ENCODE measurements at places on chromosomes 4 and X. TPM values are rescaled to one million over a fixed set of nuclear protein-coding genes. Genes with fewer than 3 reads are reported as not detected.

DNA sequence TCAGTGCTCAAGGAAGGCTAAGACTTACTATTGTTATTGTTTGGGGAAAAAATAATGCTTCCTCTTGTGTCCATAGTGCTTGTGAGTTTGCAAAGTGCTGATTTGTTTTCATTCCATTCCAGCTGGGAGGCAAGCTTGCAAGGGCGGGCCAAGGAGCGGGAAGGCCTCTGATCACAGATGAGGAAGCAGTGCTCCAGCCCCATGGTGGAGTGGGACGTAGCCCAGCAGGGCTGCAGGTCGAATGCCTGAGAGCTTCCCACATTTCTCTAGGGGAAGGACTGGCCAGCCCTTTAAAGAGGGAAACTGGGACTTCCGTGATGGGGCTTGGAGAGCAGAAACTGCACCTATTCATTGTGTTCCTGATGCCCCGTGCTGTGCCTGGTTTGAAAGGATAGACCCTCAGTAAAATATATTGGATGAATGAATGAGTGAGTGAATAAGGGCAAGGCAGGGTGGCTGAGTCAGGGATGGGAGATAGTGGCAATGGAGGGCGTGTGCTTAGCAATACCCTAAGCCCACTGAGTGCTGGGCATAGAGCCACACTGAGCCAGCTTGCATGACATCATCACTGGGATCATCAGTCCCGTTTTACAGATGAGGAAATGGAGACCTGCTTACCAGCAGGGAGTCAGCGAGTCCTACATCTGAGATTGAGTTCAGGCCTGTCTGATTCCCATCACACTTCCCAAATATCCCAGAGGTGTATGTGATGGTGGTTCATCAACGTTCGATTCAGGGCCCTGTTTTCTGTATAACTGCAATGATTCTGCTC, 17.9 kb upstream of the NSG1 start:
- no peak for DNase-seq

- DNase-seq: no peak
Observed at GRCh38 chrX:115260330-115260729, 26.4 kb upstream of the LRCH2 start.

GRCh38 chrX:41889317-41890025, 33.9 kb downstream of the CASK start:
- peak; percentile 22 for DNase-seq

DNA sequence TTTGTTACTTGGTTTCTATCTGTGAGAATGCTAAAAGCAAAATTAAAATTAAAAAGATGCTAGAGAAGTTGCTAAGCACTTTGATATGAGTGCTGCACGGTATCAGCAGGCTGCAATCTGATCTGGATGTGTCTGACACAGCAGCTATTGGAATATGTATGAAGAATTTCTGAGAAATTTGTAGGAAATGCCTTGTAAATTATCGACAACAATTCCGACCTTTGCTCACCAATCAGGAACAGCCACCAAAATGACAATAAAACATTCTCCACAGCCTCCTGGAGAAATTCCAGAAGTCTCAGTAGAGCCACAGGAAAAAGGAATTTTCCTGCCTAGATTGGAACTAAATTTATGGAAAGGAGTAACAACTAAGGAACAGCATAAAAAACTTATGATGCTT, 82.5 kb downstream of the TIGD2 start:
- no peak for DNase-seq

DNA sequence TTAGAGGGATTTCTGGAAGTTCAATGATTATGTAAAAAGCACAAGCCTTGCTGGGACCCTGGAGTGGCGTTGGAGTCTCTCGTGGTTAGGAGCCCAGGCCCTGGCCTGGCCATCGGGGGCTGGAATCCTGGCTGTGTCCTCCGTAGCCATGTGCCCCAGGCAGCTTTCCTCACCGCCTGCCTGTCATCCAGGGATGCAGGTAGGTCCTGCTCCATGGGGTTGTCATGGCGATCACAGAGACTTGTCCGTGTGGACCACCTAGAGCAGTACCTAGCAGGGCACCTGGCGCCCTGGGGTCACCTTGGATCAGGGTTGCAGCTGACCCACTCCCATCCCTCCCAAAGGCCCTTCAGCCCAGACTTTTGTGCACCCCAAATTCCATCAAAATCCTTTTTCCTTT, 30.2 kb upstream of the WFS1 start:
- DNase-seq: no peak

DNA sequence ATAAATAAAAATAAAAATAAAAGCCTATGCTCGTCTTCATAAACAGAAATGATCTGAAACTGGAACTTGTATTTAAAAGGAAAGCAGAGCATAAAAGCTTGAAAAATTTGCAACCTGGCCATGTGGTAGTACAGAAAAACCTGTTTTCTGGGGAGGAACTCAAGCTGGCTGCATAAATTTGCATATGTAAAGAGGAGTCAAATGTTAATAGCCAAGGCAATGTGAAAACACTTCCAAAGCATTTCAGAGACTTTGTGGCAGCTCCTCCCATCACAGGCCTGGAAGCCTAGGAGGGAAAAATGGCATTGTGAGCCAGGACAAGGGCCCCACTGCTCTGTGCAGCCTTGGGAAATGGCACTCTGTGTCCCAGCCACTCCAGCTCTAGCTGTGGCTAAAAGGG, 727.9 kb upstream of the DIAPH2 start:
- no peak for DNase-seq

Gene GPRIN3
- total RNA-seq: 0.65 TPM

Gene NONO
- 309 TPM for total RNA-seq
